Stomach (tissue), 19 donors: ENCODE measurements at places on chromosomes 7 and 10. TPM values are rescaled to one million over a fixed set of nuclear protein-coding genes. Genes with fewer than 3 reads are reported as not detected.
A peak's percentile ranks its signal among the peaks of the same experiment; 100 is the strongest.

DNA sequence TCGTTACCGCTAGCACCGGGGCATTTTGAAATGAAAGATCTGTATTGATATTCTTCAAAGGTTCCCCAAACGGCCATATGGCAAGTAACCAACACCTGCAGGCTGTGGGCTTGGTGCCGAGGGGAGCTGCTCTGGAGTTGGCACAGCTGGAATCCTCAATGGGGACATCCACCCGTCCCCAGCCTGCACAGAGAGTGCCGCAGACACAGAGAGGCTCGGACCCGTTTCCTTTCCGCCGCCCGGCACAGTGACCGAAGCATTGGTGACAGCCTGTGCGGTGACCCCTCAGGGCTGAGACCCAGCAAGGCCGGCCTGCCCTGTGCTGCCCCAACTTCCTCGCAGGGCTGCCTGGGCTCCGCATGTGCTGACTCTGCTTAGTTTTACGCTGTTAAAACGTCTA lies 4.5 kb downstream of the CFAP46 start:
- DNase-seq = no peak

DNA sequence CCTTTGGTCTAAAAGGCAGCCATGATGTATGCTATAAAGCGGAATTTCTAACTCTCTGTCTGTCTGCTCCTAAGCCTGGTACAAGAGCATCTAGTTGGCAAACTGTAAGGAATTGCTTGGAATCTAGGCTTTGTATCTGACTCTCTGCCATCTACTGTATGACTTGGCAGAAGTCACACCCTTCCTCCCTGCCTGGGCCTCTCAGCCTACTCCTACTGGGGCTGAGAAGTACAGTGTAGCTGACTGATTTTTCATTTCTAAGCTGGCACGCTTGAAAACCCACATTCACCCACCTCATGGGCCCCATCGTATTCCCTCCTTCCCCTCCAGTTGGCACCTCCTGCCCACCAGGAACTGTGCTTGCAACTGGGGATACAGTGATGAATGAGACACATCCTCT lies 435.2 kb downstream of the PLXNA4 start:
- no peak for DNase-seq

SPAG6 gene
- not detected for total RNA-seq

DNA sequence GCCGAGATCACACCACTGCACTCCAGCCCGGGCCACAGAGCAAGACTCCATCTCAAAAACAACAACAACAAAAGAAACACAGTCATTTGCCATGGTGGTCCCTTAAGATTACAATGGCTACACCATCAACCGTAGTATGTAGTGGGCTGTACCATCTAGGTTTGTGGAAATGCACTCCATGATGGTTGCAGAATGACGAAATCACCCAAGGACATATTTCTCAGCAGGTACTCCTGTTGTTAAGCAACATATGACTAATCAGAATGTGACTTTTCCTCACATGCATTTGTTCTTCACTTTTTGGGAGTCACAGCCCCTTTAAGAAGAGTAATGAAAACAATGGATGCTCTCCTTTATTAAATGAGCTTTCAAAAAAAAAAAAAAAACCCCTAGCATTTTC lies 11.0 kb downstream of the SVIL start:
- no peak for DNase-seq

DNA sequence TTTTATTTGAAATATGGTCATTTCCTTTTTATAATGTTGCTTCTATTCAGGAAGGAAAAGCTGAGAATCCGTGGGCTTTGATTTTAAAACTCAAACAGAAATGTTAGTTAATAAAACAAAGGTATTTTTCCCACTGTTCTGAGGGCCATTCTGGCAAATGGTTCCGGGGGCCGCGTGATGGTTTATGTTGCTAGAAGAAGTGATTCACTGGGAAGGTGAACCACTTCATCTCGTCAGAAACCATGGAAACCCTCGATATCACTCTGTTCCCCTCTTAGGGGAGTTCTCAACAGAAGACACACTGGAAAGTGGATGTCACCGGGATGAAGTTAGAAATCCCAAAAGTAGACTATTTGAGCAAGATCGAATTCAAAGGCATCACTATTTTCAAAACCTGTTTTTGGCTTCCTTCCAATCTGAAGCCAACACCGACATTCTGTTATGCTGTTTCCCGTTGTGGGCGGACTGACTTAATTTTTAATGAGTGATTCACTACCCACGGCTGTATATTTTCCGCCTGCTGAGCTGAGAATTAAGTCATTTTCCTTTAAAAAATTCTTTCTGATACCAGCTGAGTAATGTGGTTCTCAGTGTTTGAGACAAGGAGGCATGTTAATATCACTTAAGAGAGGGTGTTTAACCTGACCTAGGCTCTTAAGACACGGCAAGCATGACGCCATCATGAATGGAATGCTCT lies 84.1 kb downstream of the PTPRE start:
- DNase-seq = no peak

DNA sequence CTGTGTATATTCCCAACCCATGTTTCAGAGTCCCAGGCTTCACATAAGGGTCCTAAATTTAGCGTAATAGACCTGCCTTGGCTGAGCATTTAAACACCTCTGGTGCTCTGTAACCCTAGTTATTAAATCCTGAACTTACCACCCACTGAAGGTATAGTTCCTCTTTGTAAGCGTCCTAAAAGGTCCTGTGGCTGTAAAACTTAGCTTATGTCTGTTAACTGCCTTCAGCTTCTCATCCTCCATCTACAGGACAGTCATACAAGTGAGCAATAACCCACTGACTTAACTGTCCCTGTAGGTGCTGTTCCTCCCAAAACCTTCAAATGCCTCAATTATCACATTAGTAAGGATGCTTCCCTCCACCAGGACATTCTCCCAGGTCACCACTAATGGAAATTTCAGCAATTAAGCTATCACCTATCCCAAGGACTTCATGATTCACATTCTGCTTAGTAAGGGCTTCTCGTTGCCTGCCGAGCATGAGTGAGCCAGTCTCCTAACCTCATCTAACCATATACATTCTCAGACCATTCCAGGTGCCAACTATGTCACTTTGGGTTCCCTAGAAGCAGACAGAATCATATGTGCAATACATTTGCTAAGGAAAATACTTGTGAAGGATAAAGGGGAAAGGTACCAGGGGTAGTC lies 55.8 kb downstream of the CASD1 start:
- DNase-seq = no peak

OPALIN gene
- total RNA-seq = not detected

CACNA2D1 gene
- total RNA-seq = 40.9 TPM

DNA sequence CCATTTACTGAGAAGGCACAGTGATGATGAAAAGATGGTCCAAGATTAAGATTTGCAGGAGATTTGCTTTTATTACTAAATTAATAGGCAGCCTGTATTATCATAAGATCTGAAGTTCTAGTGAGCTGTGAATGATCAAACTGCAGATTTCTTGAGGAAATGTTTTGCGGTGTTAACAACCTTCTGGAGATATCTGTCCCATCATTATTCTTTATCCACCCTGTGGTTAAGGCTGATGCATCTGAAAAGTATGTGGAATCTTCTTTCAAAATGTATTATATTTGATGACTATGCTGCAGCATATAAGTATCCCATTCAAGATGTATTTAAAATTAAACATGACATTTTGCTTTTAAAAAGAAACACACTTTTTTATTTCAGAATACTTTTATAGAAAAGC lies 150.3 kb downstream of the POLR1F start:
- DNase-seq = no peak

DNA sequence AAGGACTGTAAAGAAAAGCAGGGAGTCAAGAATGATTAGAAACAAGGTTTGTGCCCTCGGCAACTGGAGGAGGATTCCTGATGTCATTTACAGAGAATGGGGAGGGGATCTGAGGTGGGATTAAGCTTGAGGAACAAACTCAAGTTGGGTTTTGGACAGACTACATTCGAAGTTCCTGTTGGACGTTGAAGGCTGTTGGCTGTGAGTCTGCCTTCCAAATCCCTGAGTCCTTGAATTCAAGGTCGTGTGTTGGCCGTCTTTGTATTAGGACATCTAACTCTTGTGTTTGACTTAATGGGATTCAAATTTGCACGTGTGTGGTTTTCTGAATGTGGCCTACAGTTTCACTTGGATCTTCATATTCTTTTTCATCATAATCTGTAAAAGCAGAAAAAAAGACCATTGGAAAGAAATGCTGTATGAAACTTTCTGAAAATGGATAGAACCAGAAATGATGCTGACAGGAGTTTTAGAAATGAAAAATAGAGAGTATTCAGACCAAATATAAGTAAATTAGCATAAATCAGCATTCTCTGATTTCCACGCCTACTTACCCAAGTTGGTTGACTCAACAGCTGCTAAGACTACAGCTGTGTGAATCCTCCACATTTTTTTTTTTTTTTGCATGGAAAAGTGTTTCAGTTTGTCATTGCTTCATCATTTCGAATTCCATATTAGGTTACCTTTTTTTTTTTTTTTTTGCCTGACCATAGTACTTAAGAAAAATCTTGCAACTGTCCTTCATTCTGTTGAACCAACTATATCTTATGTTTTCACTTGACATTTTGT lies 94.8 kb downstream of the KIAA1217 start:
- no peak for DNase-seq

DNA sequence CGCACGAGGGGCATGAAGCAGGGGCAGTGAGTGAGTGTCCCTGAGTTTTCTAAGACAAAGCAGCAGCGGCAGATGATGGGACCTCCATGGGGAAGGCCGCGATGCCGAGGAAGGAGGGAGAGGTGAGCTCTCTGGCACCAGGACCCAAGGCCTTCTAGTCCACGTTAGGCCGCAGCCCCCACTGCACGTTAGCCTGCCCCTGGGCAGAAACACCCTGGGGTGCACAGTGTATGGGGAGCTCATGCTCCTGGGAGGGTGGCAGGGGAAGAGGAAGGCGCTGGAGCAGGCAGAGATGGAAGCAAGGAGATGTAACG lies 97.3 kb upstream of the IKZF1 start:
- no peak for DNase-seq

WNT8B gene
- not detected for total RNA-seq

DNA sequence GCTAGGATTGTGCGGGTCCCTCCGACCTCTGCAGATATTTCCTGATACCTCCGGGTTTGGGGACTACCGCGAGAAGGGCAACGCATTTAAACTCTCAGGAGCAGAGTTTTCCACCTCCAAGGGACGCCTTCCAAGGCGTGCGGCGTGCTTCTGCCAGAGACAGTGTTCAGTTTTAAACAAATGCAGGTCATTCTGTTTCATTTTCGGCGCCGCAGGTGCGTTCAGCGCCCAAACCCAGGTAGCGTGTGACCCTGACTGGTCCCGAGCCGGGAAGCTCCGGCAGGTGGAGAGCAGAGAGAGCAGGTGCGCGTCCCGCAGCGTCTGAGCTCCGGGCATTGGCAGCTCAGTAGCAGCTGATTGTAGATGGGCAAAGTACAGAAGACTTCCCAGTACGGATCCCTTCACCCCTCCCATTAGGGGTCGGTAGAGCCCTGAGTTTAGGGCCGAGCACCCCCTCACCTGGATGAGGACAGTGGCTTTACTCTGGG lies 1.4 kb upstream of the CYP26A1 start:
- no peak for DNase-seq

DNA sequence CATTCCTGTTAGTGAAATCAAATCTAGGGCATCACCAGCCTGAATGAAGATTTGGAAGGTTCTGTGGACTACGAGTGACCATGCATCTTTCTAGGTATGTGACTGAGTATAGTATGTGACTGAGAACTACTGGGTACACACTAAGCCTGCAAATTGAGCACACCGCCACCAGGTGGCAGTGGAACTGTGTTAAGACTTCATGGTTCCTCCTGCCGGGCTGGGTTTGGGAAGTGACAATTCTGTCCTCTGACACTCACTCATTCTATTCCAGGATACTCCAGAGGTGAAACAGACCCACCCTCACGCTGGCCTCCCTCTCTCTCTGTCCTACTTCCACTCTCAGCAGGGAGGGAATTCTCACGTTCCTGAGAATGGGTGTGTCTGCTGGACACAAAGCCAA lies 84.0 kb upstream of the TMEM248 start:
- DNase-seq = peak; percentile 28

DNA sequence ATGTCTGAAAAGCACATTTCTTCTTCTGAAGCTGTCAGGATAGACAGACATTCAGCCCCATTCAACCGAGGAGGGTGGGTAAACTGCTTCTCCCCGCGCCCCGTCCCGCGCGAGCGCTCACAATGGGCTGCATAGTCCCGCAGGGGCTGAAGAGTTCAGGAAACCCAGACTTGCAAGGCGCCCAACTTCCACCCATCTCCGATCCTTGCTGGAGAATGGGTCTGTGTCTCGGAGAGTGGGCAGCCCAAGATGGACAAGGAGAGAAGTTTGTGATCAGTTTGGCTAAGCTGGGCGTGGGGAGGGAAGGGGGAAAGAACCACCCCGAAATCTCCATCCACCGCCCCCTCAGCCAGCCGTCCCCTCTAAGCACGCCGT lies 686 bp downstream of the AASS start:
- peak; percentile 28 for DNase-seq

DNA sequence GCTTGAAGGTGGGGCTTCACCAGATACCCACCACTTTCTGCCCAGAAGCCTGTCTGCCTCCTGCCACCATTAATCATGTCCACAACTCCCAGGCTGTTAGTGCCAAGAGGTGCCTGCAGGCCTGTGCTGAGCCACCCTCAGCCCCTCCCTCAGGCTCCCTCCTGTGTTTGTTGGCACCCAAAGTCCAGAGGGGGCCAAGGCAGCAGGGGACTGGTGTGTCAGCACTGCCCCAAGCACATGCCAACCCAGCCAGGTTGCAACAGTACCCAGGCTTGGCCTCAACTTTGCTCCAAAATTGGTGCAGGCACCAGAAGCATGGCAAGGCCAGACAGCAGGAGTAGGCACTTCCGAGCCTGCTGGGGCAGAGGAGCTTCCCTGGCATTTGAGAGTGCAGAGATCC lies 111.3 kb downstream of the HPSE2 start:
- no peak for DNase-seq

DNA sequence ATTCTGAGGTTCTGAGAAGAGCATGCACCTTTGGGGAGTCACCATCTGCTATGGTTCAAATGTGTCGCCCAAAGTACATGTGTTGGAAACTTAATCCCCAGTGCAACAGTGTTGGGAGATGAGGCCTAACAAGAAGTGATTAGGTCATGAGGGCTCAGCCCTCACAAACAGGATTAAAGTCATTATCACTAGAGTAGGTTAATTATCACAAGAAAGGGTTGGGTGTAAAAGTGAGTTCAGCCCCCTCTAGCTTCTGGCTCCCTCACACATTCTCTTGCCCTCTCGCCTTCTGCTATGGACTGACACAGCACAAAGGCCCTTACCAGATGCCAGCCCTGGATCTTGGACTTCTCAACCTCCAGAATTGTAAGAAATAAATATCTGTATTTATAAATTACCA lies 100.3 kb upstream of the C10orf90 start:
- no peak for DNase-seq

DNA sequence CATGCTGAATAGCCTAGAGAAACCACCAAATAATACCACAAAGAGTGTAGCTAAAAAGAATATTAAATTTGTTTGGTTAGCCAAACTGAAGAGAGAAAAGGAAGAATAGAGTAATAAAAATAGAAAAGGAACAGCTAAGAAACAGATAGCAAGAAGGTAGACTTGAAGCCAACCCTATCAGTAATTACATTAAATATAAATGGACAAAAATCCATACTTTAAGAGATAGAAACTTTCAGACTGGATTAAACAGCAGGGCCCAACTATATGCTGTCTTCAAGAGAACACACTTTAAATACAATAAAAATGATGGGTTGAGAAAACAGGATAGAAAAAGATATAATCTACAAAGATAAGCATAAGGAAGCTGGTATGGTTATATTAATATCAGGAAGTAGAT lies 31.2 kb downstream of the IL2RA start:
- no peak for DNase-seq

GRCh38 chr7:129009437-129009836 lies 45.5 kb downstream of the TNPO3 start:
- no peak for DNase-seq

TLX1 gene
- not detected for total RNA-seq
